ENCODE measurements at places on chromosomes 5 and 9.

- peak; percentile 31 for DNase-seq
Observed at GRCh38 chr5:83718195-83718825, 2.3 kb downstream of the HAPLN1 start.

GRCh38 chr5:136511046-136511445 lies 145.7 kb upstream of the TRPC7 start:
- no peak for DNase-seq

- no peak for DNase-seq
Observed at GRCh38 chr5:40791715-40792139, 6.4 kb downstream of the PRKAA1 start.

- DNase-seq: no peak
Observed at GRCh38 chr5:174120401-174121005, 75.0 kb downstream of the NSG2 start.

- no peak for DNase-seq
Observed at GRCh38 chr9:91712811-91713210, 237.2 kb downstream of the ROR2 start.

DNA sequence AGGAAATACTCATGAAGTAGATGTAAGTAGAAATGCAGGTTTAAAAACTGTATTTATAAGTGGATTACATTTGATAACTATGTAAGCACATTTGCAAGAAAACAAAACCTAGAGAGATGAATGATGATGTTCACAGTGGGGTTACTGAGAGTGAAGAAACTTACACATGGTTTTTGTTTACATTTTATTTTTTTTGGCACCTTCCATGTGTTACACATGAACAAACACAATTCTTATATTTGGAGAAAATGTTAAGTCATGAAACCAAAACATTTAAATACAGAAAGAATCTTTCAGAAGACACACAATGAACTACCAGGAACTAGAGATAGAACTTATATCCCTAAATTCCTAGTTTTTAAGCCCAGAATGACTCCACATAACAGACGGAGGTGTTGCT lies 51.5 kb upstream of the SPATA31E1 start:
- DNase-seq: no peak

GRCh38 chr5:93186076-93186682 lies 394.8 kb downstream of the NR2F1-AS1 start:
- DNase-seq: no peak

GRCh38 chr5:79792463-79792862 lies 102.8 kb downstream of the CMYA5 start:
- no peak for DNase-seq

GRCh38 chr5:133145436-133146170 lies 93.8 kb downstream of the HSPA4 start:
- no peak for DNase-seq

- no peak for DNase-seq
Observed at GRCh38 chr9:94198414-94198813, 60.7 kb upstream of the ZNF169 start.

DNA sequence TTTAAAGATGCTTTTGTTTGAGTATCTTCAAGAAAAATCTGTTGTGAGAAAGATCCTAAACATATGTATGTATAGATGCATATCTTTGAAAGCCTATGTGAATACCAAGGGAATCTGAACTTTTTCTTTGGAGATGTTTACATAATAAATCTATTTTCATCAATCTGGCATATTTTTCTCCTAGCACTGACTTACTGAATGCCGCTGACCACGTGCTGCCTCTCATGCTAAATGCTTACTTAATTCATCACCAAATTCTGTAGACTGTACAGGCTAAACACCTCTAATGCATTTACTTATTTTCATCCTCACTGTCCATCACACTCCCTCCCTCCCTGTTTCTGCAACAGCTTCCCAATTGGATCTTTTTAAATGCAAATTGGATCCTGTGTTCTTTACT lies 566.2 kb upstream of the WWC1 start:
- DNase-seq: no peak

GRCh38 chr5:54883374-54884194 lies 101.8 kb downstream of the ESM1 start:
- DNase-seq: no peak

- DNase-seq: no peak
Observed at GRCh38 chr5:40646266-40646665, 33.4 kb upstream of the PTGER4 start.

- no peak for DNase-seq
Observed at GRCh38 chr9:69273161-69273560, 51.9 kb upstream of the ENTREP1 start.

DNA sequence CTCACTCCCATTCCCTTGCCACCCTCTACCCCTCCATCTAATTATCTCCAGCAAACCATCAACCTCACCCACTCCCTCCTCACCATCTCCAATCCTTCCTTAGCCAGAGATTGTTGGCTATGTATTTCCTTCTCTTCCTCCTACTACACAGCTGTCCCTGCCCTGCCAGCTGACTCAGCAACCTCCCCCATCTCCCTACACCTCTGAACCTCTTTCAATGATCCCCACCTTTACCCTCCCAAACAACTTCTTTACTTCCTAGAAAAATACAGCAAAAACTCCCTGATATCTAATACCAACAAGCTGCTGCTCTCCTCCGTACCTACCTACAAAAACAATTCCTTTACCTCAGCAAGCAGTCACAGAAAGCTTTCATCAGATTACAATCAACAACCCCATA lies 37.3 kb downstream of the SPTLC1 start:
- DNase-seq: no peak

GRCh38 chr5:144522698-144523097 lies 352.0 kb downstream of the KCTD16 start:
- DNase-seq: no peak

All from retinal pigment epithelial cell (primary cell).